Fibroblast of upper back skin (primary cell): ENCODE measurements at places on chromosomes 7 and 10.
A peak's percentile ranks its signal among the peaks of the same experiment; 100 is the strongest.

DNA sequence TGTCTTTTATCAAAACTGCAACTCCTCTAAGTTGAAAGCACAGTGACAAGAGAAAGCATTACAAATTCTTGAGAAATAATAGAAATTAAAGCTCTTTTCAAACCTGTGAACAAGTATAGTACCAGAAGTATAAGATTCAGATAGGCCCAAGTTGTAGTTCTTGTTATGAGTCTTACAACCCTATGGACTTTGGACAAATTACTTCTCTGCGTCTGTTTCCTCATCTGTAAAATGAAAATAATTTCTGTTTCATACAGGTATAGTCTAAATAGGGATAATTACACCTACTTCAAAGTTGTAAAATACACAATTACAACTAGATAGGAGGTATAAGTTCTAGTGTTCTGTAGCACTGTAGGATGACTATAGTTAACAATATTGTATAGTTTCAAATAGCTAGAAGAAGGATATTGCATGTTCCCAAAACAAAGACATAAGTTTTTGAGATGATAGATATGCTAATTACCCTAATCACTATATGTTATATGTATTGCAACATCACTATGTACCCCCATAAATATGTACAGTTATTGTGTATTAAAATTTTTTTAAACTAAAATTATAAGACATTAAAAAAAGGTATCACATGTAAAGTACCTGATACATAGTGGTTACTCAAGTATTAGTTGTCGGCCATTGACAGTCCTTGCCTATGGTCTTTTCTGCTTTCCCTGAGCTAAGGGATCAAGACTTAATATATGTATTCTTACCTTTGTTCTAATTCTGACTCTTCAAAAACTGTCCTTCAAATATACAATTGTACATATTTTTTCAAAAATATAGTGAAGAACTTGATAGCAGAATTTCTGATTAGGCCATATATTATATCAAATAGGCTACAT, 1.8 kb upstream of the WASL start:
- no peak for DNase-seq

DNA sequence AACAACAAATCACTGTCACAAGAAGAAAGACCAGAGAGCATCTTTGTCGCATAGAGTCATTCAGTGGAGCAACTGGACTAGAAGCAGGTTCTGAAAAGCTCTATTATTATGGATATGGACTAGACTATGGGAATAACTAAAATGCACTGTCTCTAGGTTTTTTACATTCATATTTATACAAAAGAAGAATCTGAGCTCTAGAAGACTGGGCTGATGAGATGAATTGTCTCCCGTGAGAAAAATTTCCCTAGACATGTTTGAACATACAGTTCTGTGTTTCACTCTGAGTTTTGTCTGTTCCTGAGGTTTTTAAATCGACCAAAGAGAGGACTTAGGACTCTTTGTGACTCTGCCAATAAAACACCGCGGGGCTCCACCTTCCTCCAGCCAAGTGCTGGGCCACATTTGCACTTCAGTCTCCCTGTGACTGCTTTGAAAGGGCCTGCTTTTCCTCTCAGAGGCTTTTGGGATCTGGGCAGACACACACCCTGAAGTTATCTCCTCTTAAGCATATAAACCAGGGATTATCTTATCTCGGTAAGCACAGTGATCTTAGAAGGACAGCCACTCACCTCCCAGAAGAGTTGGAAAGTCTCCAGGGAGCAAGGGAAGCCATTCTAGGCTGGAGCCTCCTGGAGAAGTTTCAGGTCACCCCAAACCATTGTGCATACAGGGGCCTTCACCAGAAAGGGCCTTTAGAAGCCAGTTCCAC, 101.0 kb upstream of the JCAD start:
- no peak for DNase-seq

GRCh38 chr7:23347033-23347681, 48.0 kb downstream of the MALSU1 start:
- DNase-seq, result no peak

DNA sequence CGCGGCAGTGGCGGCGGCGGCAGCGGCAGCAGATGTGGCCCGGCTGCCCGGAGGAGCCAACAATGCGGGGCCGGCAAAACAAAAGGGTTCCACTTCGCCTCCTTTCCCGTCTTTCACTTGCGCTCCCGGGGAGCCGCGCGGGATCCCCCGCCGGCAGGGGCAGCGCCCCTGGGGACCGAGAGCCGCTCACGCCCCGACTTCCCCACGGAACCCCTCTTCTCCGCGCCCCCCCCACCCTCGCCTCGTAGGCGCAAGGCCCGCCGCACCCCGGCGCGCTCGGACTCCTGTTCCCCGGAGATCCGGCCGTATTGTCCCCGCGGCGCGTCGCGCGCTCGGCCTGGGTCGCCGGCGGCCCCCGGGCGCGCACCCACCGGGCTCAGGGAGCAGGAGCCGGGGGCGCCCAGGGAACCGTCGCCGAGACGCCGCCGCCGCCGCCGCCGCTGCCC, 854 bp downstream of the CTBP2 start:
- DNase-seq, result no peak

GRCh38 chr7:14048889-14049288, 59.4 kb upstream of the ETV1 start:
- no peak for DNase-seq

GRCh38 chr10:117552701-117553141, 10.2 kb downstream of the EMX2 start:
- peak; percentile 32 for DNase-seq

DNA sequence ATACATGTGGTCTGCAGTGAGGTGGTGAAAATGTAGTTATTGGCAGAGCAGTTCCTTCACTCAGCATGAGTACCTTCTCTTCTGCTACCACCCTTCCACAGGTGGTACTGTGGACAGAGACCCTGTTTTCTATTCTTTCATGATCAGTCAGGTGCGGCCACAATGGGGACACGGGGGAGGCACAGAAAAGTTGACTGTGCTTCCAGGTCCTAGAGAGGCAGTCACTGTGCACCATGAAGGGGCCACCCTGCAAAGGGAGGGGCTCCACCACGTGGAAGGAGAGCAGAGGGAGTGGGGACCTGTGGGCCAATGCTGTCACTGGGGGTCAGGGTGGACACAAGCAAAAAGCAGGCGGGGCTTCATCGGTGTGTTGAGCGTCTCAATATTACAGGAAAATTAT, 3.6 kb upstream of the LANCL2 start:
- no peak for DNase-seq

- peak; percentile 47 for DNase-seq
These were observed 72.3 kb upstream of the FAM13C start for GRCh38 chr10:59434463-59435321.

DNA sequence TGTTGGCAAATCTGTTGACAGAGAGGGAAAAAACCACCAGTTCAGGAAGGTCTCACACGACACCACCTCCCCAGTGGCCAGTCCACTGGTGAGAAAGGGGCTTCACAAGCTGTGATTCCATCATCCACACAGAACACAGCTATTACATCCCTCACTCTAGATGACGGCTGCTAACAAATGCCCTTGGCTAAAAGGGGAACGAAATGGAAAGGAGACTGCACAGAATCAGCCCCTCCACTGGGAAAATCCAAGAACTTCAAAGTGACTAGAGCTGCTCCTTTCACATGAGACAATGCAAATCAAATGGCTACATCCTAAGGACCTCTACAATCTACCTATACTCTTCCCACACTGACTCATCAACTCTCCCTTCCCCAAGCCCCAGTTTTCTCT, 5.6 kb downstream of the PARP12 start:
- DNase-seq, result no peak

DNA sequence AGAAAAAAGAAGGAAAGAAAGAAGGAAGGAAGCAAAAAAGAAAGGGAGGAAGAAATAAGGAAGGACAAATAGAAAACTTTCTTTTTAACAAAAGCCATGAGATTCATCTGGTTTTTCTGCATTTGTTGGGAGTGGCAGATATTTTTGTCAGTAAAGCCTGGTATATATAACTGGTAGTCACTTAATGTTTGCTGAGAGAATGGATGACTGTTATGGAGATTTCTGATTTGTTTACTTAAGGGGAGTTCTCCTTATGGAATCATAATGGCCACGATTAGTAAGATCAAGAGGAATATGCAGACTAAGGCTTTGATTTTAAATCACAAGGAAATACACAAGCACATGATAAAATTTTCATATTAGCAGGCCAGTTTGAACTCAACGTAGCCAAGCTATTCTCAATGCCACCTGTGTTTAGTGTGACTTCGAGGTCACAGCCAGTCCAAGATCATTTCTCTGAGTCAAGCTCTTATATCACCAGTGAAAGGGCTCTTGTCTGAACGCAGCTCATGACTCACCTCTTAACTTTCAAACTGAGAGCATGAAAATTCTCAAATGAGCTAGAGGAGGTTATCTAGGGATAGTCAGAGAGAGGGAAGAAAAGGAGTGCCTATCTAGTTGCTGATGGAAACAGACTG, 445.1 kb upstream of the ZMIZ1 start:
- peak; percentile 79 for DNase-seq

- DNase-seq, result no peak
These were observed 95.1 kb upstream of the GPR26 start for GRCh38 chr10:123570898-123571515.

- peak; percentile 51 for DNase-seq
These were observed 20.8 kb downstream of the CPA1 start for GRCh38 chr7:130401101-130401500.

GRCh38 chr7:38411404-38411803, 138.0 kb upstream of the TARP start:
- DNase-seq, result no peak

DNA sequence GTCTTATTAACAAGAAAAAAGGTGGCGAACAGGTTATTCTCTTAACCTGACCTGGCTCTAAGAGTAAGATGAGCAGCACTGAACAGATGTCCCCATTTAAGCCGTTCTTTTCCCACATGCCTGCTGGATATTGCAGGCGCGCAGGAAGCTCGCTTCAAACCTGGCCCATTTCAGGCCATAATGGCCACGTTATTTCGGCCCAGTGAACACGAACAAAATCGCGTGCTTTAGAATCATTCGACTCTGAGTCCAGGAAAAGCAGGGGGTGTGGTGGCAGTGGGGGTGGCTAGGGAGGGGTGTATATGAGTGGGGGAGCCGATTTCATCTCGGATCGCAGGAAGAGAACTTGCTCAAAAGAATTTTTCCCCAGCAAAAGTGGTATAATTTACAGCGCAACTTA, 6.6 kb upstream of the SP8 start:
- no peak for DNase-seq
